ENCODE measurements at places on chromosomes 7 and 10.

GRCh38 chr10:92575961-92576360 is 2.1 kb upstream of the IDE start:
- no peak for DNase-seq

- DNase-seq = no peak
Observed at GRCh38 chr7:11458736-11459483, 373.1 kb downstream of the THSD7A start.

DNA sequence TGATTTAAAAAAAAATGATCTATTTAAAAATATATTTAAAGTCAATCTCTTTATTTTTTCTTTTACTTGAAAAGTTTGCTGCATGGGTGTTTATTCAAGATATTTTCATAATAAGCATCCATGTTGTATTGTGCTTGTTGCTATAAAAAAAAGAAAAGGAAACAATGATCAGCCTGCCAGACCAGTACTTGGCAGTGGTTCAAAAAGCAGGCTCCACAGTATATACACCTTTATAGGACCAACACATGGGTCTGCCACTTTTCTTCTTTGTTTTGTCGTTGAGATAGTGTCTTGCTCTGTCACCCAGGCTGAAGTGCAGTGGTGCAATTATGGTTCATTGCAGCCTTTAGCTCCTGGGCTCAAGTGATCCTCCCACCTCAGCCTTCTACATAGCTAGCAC is 228.0 kb downstream of the TWIST1 start:
- no peak for DNase-seq

DNA sequence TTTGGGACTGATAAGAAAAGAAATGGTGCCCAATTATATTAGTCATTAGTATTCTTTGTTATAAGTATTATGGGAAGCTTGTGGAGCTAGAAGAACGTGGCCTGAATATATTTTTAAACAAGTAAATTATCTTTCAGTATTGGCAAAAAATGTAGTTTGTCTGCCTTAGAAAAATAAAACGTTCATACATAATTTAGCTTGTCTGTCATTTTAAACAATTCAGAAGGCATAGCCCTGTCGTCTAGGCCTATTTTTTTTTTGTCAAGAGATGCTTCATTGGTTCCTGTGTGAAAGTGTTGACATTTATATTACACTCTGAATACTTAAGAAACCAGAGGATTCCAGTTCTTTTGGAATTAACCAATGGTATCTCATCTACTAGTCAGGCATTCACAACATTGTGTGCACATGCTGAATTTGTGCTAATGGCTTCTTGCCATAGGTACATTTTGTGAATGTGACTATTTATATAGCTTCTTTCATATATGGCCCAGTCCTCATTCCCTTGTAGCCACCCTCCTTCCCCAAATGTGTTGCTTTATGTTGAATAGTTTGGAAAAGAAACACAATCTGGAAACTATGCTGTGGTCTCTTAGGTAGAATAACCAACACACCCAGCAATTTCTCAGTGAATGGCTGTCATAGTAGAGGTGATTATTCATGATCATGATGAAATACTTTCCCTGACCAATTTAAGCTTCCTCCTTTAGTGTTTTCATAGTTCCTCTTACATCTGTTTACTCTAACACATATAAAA is 435.8 kb downstream of the EXOC4 start:
- no peak for DNase-seq

DNA sequence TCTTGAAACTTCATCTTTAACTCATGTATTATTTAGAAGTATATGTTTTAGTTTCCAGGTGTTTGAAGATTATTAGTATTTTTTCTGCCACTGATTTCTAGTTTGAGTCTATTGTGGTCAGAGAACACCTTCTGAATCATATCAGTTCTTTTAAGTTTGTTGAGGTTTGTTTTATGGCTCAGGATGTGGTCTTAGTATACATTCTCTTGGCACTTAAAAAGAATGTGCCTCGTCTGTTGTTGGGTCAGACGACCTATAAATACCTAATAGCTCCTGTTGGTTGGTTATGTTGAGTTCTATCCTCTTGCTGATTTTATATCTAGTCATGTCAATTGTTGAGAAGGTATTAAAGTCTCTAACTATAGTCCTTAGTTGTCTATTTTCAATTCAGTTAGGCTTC is 15.9 kb downstream of the TDRD1 start:
- no peak for DNase-seq

DNA sequence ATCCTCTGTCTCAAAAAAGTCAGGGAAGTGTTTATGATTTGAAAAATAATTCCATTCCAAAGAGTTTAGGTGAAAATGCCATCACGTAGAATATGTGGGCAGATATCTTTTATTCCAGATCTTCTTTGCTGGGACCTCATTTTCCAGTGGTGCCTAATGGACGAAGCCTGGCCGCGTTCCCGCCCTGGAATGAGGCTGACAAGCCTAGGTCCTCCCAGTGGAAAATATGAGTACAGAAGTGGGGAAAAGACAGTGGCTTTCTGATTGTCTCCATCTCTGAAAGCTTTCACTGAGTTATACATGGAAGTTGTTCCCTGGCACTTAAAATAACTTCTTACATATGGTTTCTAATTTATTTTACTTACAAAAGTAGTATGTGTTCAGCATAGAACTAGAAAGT is 139.4 kb downstream of the TACC2 start:
- no peak for DNase-seq
